ENCODE measurements at places on chromosomes 2 and 18.

DNA sequence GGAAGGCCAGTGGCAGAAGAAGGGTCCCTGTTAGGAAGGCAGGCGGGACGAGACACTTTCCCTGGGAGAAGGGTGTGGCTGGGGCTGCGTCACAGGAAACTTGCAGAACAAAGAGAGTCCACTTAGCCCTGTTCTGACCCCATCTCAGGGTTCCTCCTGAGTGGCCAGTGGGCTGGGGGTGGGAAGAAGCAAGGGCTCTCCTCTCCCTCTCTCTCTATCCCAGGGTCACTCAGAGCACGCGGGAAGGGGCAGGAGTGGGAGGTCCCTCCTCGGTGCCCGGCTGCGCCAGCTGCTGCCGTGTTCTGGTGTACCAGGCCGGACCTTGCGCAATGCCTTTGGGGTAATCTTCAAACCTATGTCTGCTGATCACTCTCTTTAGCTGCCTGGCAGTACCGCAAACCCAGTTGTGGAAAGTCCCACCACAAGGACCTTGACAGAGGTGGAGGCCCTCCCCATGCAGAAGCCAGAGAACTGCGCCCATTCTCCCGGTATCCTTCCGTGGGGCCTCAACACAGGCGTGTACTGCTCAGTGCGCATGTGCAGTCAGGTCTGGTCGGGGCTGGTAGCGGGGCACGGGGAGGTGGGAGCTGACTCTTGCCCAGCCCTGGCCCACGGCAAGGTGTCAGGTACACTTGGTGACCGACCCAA, 47.8 kb upstream of the ST3GAL5 start:
- DNase-seq: no peak

DNA sequence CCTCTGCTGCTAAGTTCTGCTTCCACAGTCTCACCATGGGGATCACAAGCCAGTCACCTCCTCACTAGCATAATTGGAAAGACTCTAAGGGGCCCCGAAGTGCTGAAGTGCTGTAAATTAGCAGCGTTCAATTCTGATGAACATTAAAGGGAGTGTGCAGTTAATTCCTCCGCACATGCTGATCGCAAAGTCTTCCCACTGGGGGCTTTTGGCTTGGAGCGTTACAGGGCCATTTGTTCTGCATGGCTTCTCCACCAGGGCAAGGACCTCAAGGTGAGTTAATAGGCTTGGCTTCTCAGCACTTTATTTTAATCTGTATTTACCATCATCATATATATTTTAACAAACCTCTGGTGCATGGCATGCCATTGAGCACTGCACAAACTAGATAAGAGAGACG, 216.3 kb upstream of the PARD3B start:
- DNase-seq: no peak

- DNase-seq: no peak
These were observed 675 bp downstream of the FZD5 start for GRCh38 chr2:207768866-207769596.

DNA sequence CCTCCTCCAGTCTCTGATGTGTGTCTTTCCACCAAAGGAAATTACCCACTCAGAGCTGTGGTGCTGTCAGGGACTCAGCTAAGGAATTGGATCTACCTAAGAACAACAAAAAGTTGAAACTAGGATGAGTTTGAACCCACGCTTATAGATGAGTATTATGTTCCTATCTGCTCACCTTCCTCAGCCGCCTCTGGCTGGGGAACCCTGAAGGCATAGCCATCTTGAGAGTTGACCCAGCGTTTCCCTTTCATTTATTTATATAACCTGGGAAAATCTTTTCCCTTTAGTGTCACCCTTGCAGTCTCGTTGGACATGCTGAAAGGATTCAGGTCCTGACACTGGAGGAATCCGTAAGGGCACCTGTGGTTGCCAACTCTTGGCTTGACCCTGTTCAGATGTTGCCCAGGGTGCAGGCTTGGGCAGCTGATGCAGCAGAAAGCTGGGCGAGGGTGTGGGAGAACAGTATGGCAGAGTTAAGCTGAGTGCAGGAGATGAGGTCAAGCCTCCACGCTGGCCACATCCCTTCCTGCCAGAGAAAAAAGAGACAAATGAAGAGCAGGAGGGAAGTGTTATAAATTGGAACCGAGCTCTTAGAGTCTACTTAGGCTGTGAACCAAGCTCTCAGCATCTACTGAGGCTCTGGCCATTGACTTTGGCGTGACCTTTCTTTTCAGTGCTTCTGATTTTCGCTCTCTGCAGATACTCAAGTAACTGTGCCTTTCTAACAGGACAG, 1.9 kb downstream of the CDH20 start:
- no peak for DNase-seq

DNA sequence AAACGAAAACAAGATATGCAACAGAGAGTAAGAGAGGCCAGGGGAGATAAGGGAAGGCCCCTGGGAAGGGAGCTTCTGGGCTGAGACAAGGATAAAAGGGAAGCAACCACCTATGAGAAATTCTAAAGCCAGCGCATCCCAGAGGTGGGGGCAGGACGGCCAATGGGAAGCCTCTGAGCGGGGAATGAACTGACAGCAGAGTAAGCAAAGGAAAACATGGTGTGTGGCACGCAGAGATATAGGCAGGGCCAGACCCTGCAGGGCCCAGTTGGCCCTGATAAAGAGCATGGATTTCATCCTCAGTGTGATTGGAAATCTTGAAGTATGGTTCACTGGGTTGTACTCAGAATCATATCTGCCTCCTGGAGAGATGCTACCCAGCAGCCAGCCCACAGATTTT, 78.7 kb downstream of the IRS1 start:
- DNase-seq: no peak

GRCh38 chr2:44628297-44628696, 266.6 kb downstream of the CAMKMT start:
- DNase-seq: no peak

DNA sequence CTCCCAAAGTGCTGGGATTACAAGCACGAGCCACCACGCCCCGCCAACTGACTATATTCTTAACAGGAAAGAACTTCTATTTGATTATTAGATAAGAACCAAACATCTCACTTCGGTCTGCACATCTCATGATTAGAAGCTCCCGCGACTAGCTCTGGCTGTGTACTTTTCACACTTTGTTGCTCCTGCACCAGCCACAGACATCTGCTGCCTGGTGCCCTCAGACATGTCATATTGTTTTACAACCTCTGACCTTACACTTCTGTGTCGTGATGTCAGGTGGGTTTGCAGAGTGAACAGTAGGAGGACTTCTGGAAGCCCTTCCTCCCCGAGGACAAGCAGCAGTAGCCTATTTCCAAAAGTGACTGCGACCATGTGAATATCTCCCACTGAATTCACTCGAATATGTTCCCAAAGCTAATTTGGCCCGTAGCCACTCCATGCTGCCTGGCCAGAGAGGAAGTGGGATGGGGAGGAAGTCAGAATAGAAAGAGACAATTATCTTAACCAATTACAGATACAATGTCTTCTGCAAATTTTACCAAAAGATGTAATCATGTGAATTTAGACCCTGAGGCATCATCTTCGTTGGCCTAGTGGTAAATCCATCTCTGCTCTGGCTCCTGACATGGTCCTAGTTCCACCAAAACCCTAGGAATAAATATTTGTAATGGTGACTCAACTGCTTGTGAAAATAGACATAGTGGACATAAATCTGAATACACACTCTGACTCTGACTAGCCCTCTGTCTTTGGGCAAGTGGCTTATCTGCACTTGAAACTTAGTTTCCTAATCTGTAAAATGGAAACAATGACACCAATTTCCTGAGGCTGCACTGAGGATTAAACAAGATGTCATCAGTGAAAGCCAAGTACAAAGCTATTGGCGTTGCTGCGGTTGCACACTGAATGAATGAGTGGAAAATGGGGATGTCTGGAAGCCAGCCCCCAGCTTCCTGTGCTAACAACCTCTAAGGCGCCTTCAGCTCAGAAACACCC, 406.1 kb downstream of the LRATD1 start:
- no peak for DNase-seq

- DNase-seq: no peak
These were observed 1.9 kb downstream of the SEMA4C start for GRCh38 chr2:96867756-96868554.

Measured in NCI-H1436 (cell line).